ENCODE measurements at places on chromosomes 3 and 15. TPM values are rescaled to one million over a fixed set of nuclear protein-coding genes. Genes with fewer than 3 reads are reported as not detected.

OXTR gene
- total RNA-seq: 0.53 TPM

DNA sequence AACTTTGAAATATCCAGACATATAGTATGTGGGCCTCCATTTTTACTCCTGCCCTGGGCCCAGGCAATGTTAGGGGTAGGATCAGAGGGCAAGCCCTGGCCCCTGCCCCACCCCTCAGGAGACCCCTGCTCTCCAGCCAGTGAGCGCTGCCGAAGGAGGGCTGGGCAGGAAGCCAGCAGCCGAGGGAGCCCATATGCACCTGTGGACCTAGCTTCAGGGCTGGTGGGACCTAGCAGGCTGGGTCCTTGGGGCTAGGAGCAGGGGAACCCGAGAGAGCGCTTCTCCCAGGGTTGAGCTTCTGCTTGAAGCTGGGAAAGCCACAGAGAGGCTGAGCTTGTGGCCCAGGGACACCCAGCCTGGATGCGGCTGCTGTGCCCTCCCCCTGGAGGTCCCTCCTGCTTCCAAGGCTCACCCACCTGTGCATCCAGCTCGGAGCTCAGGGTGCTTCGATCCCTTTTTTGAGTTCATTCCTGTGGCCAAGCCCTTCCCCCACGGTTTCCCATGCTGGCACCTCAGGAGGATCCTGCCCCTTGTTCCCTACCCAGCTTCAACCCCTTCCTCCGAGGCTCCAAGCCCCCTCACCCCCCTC lies 21.0 kb upstream of the CYP11A1 start:
- DNase-seq: no peak

DNA sequence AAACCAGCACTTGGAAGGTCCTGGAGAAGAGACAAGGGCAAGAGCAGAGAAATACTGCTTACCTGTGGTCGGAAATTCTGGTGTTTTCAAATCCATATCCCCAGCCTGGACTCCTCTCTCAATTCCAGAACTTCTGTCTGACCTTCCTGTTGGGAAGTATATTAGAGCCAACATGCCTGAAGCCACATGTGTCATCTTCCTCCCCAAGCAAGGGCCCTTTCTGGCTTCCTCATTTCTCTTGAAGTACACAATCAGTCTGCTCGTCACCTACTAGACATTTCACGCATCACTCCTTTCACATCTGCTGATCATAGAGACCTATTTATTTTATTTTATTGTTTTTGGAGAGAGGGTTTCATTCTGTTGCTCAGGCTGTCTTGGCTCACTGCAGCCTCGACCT lies 8.4 kb downstream of the PARP14 start:
- DNase-seq: peak; percentile 8

GRCh38 chr3:24707936-24708335 lies 213.3 kb upstream of the THRB start:
- no peak for DNase-seq

DNA sequence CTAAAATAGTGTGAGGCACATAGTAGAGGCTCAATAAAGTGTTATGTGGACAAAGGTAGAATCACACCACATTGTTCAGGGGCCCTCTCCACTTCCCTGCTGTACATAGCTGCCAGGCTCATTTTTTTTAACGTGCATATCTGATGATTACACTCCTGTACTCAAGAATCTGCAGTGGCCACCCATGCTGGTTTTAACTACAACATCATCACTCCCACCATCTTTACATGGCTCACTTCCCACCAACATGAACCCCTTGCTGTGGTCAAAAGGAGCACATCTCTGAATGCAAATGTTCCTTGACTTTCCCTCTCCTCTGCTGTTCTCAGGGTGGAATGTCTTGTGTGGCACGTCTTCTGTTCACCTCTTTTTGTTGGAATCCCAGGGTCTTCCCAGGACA lies 76.7 kb downstream of the FEM1B start:
- no peak for DNase-seq

DNA sequence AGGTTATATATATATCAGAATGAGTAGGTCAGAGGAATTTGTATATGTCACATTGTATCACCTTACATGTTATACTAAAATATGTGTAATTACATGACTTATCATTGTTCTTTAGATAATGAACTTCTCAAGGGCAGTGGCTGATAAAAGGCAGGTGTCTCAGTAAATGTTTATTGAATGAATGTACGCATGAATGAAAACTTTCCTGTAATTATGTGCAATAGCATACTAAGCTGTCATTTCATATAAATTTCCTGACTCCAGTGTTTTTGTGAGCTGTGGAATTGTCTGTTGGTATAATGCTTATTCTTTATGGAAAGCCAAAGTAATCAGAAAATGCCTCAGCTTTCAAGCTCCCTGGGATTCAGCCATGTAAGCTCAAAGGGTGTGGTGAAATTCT lies 4.2 kb downstream of the TBC1D23 start:
- DNase-seq: no peak

DNA sequence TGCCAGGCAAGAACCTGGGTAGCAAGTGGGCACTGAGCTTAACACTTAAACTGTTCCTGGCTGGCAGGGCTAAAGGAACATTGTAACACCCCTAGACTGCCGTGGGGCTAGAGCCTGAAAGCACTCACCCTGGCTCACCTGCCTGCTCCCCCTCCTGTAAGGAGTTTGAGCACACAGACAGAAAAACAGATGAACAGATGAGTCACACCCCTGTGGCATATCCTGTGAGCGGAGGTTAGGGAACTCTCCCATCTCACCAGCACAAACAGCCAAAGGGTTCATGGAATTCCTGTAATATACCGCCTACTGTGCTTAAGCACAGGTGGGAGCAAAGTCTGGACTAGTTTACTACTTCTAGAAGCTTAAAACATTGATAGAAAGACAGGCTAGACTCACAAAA lies 300.1 kb downstream of the ROBO1 start:
- DNase-seq: no peak

- no peak for DNase-seq
Observed at GRCh38 chr3:71511037-71511436, 72.5 kb downstream of the FOXP1 start.

DNA sequence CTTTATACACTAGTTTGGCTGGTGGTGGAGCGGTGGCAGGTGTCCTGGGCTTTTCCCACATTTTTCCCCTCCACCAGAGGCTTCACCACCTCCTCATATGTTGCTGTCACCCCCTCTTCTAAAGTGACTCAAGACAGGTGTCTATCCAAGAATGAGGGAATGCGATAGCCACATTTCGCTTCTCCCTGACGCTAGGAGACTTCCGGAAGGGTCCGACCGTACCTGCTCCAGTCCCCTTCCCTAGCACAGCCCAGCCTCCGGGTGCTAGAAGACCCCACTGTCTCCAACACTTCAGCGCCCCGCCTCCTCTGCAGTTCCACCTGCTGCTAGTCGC lies 496 bp downstream of the SCAMP2 start:
- DNase-seq: no peak

DNA sequence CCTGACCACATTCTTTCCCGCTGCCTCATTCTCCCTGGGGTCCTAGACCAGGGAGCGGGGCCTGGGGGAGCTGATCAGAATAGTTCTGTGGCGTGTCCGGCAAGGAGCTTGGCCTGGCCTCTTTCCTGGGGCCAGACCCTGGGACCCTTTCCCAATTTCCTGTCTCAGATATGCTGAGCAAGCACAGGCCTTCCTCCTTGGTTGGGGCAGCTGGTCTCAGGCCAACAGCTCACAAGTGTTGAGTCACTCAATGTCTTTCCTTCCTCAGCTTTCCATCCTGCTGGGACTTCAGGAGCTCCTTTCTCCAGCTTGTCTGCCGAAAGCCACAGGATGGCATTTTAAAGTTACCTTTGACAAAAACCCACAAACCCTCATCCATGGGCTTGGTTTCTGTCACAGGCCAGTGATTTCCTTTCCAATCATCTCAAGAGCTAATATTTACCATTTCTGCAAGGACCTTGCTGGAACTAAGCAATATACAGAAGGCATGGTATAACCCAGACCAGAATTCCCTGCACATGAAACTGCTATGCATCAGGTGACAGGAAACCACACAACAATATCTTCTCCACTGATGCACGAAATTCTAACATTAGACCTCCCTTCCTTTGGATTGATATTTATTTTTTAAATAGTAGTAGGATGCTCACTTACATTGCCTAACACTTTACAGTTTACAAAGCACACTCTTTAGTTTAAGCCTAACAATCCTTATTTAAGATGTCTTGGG lies 19.5 kb upstream of the TIMP4 start:
- peak; percentile 48 for DNase-seq

- DNase-seq: no peak
Observed at GRCh38 chr3:47394140-47394870, 13.5 kb downstream of the PTPN23 start.

PRTG gene
- total RNA-seq: 5.7 TPM

GRCh38 chr3:174204765-174205164 lies 654.4 kb upstream of the NAALADL2 start:
- no peak for DNase-seq

- DNase-seq: no peak
Observed at GRCh38 chr3:61015408-61015807, 235.8 kb downstream of the FHIT start.

- no peak for DNase-seq
Observed at GRCh38 chr15:77032052-77032646, 37.2 kb downstream of the PSTPIP1 start.

TP63 gene
- total RNA-seq: 7.0 TPM

DNA sequence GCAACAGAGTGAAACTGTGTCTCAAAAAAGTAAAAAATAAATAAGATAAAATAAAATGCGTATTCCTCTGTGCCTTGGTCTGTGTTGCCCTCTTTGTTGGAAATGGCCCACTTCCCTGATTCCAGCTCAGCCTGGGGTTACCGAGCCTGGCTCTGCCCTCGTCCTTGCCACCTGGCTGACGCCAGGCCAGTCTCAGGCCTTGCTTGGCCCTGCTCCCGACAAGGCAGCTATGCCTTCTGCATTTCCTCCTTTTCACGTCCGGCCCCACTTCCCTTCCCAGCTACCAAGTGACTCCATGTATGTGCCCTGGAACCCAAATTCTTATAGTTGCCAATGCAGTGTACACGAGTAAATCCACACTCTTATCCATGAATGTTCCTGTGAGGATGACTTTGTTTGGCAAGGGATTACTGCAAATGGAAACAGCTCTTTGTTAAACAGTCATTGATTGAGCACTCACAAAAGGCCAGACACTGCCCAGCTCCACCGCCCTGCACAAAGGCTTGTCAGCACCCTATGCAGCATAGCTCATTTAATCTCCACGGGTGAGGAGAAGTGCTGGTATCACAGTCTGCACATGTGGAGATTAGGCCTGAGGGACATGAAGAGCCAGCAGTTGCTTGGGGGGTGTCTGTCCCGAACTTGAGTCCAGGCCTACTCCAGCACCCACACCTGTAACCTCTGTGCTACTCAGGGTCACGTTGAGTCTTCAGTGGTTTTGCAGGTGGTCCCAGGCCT lies 25.1 kb downstream of the SPSB4 start:
- no peak for DNase-seq

DNA sequence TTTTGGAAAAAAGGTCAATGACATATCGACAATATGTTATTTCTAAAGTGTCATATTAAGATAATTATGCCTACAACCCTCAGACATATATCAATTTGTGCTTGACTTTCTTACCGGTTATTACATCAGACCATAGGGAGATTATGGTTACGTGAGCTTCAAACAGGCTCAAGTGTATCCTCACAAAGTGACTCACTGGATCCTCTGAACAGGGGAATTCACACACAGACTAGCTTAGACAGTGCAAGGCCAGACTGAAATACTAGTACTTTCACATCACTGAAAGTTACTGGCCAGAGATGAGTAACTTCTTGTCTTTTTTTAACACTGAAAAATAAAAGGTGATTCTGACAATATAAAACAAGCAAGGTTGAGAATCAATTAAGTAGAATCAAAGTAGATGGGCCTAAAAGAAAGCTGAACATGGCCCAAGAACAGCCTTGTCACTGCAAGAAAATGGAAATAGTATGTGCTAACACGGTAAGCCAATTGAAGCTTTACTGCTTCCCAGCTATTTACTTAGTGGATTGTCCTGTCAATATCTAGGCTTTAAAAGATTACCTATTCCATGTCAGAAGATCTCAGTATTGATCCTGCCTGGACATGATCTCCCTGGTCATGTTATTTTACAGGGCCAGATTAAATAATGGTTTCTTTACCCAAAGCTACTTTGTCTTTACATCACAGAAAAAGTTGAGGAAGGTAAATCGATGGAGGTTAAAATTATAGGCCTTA lies 848.6 kb downstream of the ROBO1 start:
- peak; percentile 10 for DNase-seq

GRCh38 chr15:94785091-94785490 lies 553.7 kb downstream of the MCTP2 start:
- no peak for DNase-seq

- DNase-seq: no peak
Observed at GRCh38 chr3:188067932-188068331, 86.0 kb upstream of the LPP start.

ZNF385D gene
- 10.6 TPM for total RNA-seq

GRCh38 chr15:49847423-49848281 lies 226.8 kb downstream of the DTWD1 start:
- peak; percentile 58 for DNase-seq

DNA sequence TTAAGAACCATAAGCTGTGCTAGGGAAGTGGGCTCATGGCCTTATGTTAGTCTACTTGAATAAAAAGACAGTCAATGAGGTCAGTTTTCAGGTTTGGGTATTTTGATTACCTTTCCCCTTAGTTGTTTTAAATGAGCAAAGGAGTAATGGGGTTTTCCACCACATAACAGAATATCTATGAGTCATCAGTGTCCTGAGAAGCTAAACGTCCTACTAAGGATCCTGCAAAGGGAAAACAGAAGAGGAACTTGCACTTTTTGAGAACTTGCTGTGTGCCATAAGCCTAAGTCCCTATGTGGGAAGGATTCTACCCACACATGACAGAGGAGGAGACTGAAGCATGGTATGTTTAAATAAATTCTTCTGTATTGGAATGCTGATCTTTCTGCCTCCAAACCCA lies 292.8 kb upstream of the TMC3 start:
- DNase-seq: no peak

- peak; percentile 59 for DNase-seq
Observed at GRCh38 chr15:71121442-71121841, 6.2 kb downstream of the THSD4 start.

Measured in muscle of leg (tissue), 16 donors.